ENCODE measurements at places on chromosomes 16 and 17. TPM values are rescaled to one million over a fixed set of nuclear protein-coding genes. Genes with fewer than 3 reads are reported as not detected.

DNA sequence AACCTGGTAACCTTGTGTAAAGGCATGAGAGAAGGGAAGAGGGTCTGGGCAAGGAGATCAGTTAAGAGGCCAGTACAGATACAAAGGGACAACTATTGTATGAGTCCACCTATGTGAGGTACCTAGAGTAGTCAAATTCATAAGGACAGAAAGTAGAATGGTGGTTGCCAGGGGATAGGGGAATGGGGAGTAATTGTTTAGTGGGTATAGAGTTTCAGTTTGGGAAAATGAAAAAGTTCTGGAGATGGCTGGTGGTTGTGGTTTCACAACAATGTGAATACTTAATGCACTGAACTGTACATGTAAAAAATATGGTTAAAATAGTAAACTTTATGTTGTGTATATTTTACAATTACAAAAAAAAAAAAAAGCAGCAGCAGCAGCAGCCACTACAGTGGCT is 49.4 kb downstream of the SNTB2 start:
- H3K4me1 ChIP-seq = no peaks in the 10 kb centered on the region
- no peaks in the 10 kb centered on the region for H3K27me3 ChIP-seq
- no peak overlapping the region for H3K27ac ChIP-seq
- no peak overlapping the region for H3K4me3 ChIP-seq
- no peaks in the 10 kb centered on the region for H3K36me3 ChIP-seq

GRCh38 chr16:593406-593805 is 3.5 kb downstream of the RAB40C start:
- no peaks in the 10 kb centered on the region for H3K36me3 ChIP-seq
- DNase-seq = no peak
- peaks cover 16% of the 10 kb centered on the region for H3K4me1 ChIP-seq

- no peak for DNase-seq
- H3K36me3 ChIP-seq = peaks cover 12% of the 10 kb centered on the region
- H3K4me1 ChIP-seq = no peaks in the 10 kb centered on the region
Observed at GRCh38 chr17:82889496-82890338, 49.9 kb upstream of the ZNF750 start.

DNA sequence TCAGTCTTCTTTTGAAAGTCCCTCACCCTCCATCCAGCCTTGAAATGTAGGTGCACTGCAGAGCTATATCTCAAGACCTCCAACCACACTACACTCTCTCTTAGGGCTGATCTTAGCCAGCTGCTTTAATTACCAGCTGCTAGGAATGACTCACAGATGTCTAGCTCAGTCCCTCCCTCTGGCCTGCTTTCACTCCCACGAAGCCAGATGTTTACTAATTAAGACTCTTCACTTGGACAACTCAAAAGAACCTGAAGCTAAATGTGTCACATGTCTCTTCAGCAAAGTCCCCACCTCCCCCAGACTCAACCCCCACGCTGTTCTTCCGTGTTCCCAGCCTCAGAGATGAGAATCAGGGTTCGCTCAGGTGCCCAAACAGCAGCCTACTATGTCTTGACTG is 2.6 kb downstream of the GTF3C1 start:
- no peak for DNase-seq
- H3K4me1 ChIP-seq = peaks cover 26% of the 10 kb centered on the region
- H3K27ac ChIP-seq = no peak overlapping the region
- H3K27me3 ChIP-seq = no peaks in the 10 kb centered on the region

- no peaks in the 10 kb centered on the region for H3K36me3 ChIP-seq
- peak overlapping the region; percentile 10 for H3K4me3 ChIP-seq
- H3K4me1 ChIP-seq = peaks cover 8% of the 10 kb centered on the region
- DNase-seq = no peak
Observed at GRCh38 chr16:79592186-79592585, 8.4 kb downstream of the MAF start.

- H3K27me3 ChIP-seq = no peaks in the 10 kb centered on the region
- no peak overlapping the region for H3K4me3 ChIP-seq
- no peak overlapping the region for H3K27ac ChIP-seq
- no peaks in the 10 kb centered on the region for H3K4me1 ChIP-seq
Observed at GRCh38 chr17:13004336-13004735, 13.5 kb downstream of the ELAC2 start.

Gene PRDM7
- not detected for total RNA-seq

DNA sequence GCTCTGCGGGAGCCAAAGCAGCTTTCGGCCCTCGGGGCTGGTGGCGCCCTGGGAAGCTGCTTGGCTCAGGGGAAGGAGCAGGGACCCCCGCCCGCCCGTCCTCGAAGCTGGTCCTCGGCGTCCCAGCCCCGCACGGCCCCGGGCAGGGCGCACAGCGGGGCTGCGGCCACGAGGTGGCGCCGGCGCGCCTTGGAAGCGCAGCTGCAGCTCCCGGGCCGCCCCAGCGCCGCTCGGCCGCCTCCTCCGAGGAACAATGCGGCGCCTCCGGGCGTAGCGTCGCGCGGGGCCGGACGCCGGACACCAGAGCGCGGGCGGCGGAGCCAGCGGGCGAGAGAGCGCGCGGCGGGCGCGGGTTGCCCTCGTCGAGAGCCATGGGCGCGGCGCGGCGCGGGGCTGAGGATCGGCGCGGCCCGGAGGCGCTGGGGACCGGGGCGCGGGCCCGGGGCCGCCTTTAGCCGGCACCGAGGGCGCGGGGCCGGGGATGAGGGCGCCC is at the start of gene MGAT5B:
TSS of gene MGAT5B (plus strand) at position 229 of the 493 bp plus-strand sequence. CDS start 626 bp downstream, outside the sequence.
- no peak within 1 kb of the TSS for H3K27ac ChIP-seq
- no peaks in the 10 kb centered on the region for H3K27me3 ChIP-seq
- no peaks in the 10 kb centered on the region for H3K36me3 ChIP-seq
- no peak within 1 kb of the TSS for H3K4me3 ChIP-seq
- peak; percentile 51 for DNase-seq
- peaks cover 14% of the 10 kb centered on the region for H3K4me1 ChIP-seq

- peak overlapping the region; percentile 44 for H3K27ac ChIP-seq
- H3K4me1 ChIP-seq = peaks cover 22% of the 10 kb centered on the region
- H3K27me3 ChIP-seq = no peaks in the 10 kb centered on the region
- no peak for DNase-seq
Observed at GRCh38 chr17:42153919-42154742, 658 bp downstream of the RAB5C start.

GRCh38 chr16:89708481-89708931 is 7.0 kb upstream of the SPATA2L start:
- no peak overlapping the region for H3K4me3 ChIP-seq
- no peak overlapping the region for H3K27ac ChIP-seq
- H3K36me3 ChIP-seq = no peaks in the 10 kb centered on the region

DNA sequence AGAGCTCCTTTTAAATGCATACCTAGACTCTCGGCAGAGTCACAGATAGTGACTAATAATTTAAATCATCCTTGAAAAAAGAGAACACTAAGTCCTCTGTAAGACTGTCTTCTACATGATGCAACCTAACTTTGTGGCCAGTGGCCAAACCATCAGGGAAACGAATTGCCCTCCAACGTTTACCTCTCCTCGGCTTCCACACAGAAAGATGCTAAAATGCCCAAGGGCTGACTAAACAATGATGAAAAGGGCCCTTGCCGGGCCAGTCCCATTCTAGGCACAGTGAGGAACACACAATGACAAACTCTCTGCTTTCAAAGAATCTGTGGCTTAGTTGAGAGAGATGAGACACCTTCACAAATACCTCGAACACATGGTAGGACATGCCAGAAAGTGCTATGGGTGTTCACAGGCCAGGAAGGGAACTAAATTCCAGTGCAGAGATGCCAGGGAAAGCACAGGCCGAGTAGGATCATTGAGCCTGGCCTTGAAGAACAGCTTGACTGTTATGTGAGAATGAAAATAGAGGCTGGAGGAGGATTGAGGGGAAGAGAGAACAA is 35.3 kb upstream of the PITPNM3 start:
- no peak for DNase-seq
- H3K4me3 ChIP-seq = no peak overlapping the region
- no peak overlapping the region for H3K27ac ChIP-seq
- H3K4me1 ChIP-seq = no peaks in the 10 kb centered on the region
- peaks cover 12% of the 10 kb centered on the region for H3K36me3 ChIP-seq
- no peaks in the 10 kb centered on the region for H3K27me3 ChIP-seq

DNA sequence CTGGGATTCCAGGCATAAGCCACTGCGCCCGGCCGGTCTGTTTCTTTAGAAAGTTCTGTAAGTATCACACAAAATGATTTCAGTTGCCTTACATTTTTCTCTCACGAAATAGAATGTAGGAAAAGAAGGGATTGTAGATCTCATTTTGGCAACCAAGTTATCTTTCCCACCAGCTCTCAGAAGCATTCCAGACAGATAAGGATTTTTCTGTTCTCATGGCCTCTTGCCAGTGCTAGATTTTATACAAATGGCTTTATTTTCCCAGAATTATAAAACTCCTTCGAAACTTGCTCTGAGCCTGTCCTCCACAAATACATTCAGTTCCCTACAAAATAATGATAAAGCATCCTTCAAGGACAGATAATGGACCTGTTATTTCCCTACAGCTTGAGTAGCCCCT is 46.9 kb downstream of the LCMT1 start:
- H3K4me3 ChIP-seq = no peak overlapping the region
- H3K27ac ChIP-seq = no peak overlapping the region
- no peaks in the 10 kb centered on the region for H3K27me3 ChIP-seq
- DNase-seq = no peak

Gene ASGR1
- total RNA-seq = 0.21 TPM

- no peaks in the 10 kb centered on the region for H3K4me1 ChIP-seq
- H3K4me3 ChIP-seq = no peak overlapping the region
- DNase-seq = no peak
- no peak overlapping the region for H3K27ac ChIP-seq
- no peaks in the 10 kb centered on the region for H3K27me3 ChIP-seq
Observed at GRCh38 chr16:24847358-24847664, 1.5 kb downstream of the SLC5A11 start.

DNA sequence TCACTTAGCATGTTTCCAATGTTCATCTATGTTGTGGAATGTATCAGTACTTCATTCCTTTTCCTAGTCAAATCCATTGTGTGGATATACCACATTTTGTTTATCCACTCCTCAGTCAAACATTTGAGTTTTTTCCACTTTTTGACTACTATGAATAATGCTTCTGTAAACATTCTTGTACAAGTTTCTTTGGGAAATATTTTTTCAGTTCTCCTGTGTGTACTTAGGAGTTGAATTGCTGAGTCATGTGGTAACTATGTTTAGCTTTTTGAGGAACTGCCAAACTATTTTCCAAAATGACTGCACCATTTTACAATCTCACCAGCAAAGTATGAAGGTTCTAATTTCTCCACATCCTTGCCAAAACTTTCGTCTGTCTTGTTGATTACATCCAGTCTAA is 223.7 kb upstream of the AXIN2 start:
- DNase-seq = no peak
- H3K27ac ChIP-seq = no peak overlapping the region
- H3K36me3 ChIP-seq = no peaks in the 10 kb centered on the region
- peaks cover 7% of the 10 kb centered on the region for H3K4me1 ChIP-seq
- H3K4me3 ChIP-seq = no peak overlapping the region

DNA sequence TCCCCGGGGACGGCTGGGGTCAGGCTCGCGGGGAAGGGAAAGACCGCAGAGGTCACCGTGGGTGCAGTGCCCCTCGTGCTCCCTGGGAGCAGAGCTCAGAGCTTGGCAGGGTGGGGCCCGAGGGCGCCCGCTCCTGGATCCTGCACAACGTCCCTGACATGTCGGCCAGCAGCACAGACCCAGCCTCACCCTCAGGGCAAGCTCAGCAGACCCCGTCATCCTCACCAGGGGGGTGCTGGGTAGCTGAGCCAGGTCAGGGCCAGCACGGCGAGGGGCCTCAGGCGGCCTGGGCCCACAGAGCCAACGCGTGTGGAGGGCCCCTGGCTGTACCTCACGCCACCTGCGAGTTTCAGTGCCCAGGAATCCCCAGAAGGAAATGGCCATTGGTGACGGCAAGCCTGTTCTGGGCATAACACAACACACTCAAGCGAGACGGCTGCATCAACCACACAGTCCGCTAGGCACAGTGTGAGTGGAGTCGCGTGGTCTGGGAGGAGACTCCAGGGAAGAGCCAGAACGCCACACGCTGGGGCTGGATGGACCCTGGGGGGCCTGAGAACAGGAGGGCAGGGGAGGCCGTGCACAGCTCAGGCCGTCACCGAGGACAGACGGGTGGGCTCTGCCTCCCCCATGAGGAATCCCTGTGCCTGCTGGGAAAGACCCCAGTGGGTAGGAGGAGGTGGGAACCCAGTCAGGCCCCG is 60.3 kb downstream of the ZNF778 start:
- peaks cover 3% of the 10 kb centered on the region for H3K36me3 ChIP-seq
- no peaks in the 10 kb centered on the region for H3K27me3 ChIP-seq
- H3K27ac ChIP-seq = no peak overlapping the region
- H3K4me1 ChIP-seq = no peaks in the 10 kb centered on the region
- no peak for DNase-seq
- no peak overlapping the region for H3K4me3 ChIP-seq

GRCh38 chr16:86418981-86419380 is 91.3 kb upstream of the FOXF1 start:
- no peak for DNase-seq
- no peaks in the 10 kb centered on the region for H3K27me3 ChIP-seq
- no peak overlapping the region for H3K4me3 ChIP-seq
- H3K27ac ChIP-seq = no peak overlapping the region

Gene KCNH4
- not detected for total RNA-seq

- no peaks in the 10 kb centered on the region for H3K27me3 ChIP-seq
- no peaks in the 10 kb centered on the region for H3K4me1 ChIP-seq
- H3K27ac ChIP-seq = no peak overlapping the region
- no peak overlapping the region for H3K4me3 ChIP-seq
- peaks cover 52% of the 10 kb centered on the region for H3K36me3 ChIP-seq
Observed at GRCh38 chr16:30601966-30602365, 8.2 kb downstream of the ZNF689 start.

Gene RNF227
- 2.6 TPM for total RNA-seq

DNA sequence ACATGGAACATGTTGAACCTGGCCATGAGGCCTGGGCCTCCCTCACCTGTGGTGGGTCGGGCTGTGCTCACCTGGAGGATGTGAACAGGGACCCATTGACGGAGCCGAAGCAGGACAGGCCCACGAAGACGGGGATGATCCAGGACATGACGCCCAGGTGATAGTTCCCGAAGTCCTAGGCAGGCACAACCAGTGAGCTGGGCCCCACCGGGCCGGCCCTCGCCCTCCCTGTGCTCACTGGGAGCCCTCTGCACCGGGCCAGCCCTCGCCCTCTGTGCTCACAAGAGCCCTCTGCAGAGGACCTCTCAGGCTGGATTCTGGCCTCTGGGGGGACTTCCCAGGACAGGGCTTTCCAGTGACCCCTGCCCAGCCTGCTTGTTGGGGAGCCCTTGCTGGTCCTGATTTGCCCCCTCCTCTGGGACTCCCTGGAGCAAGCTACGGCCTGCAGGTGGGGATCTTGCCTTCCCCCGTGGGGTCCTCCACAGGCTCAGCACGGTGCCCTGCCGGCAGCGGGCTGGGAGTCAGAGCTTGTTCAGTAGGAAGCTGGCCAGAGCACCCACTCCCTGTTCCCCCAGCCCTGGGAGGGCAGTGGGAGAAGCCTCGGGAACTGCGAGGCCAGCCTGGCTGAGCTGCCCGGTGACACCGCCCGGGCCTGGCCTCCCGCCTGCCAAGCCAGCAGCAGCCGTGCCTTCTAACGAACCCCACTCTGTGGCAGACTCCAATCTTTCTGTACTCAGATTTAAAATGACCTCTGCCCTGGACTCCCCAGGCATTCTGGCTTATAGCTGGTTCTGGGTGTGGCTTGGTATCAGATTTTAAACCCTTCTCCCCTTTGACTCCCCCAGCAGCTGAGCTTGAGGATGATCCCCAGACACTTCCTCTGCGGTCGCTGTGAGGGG is 30.4 kb downstream of the SLC7A5 start:
- DNase-seq = no peak
- H3K27ac ChIP-seq = no peak overlapping the region
- H3K27me3 ChIP-seq = no peaks in the 10 kb centered on the region
- H3K36me3 ChIP-seq = peaks cover 56% of the 10 kb centered on the region
- H3K4me1 ChIP-seq = peaks cover 4% of the 10 kb centered on the region

Gene IRX5
- total RNA-seq = not detected

Gene NDUFB10
- total RNA-seq = 97.0 TPM

GRCh38 chr16:58458606-58459343 is 41.2 kb upstream of the NDRG4 start:
- no peaks in the 10 kb centered on the region for H3K36me3 ChIP-seq
- peaks cover 9% of the 10 kb centered on the region for H3K4me1 ChIP-seq
- H3K27me3 ChIP-seq = no peaks in the 10 kb centered on the region
- no peak overlapping the region for H3K27ac ChIP-seq

Gene ACSM5
- 24.3 TPM for total RNA-seq

Data from tibial nerve (tissue), 4 donors.